Mammary epithelial cell (primary cell): ENCODE measurements at places on chromosomes 6 and 20. TPM values are rescaled to one million over a fixed set of nuclear protein-coding genes. Genes with fewer than 3 reads are reported as not detected.

LTV1 gene
- 11.8 TPM for total RNA-seq

- no peak for DNase-seq
Observed at GRCh38 chr6:157708933-157709332, 114.1 kb upstream of the SNX9 start.

NRN1 gene
- 0.17 TPM for total RNA-seq

DNA sequence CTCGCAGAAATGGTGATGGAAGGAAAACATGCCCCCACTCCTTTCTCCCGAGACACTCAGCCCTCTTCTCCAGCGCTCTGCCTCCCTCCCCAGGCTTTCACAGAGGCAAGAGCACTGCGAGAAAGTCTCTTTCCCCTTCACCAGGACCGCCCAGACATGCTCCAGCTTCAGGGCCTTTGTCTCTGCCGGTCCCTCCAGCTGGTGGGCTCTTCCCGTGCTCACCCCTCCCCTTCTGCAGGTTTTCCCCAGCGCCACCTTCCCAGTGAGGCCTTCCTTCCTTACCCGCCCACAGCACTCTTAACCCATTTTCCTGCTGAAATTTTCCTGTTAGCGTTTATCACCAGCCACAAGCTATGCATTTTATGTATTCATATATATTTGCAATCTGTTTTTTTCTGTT, 86.2 kb downstream of the TFAP2C start:
- DNase-seq: no peak

ZSCAN31 gene
- 3.4 and 3.8 TPM in 2 replicates for total RNA-seq

GRCh38 chr20:8635048-8635572, 433.8 kb upstream of the PLCB4 start:
- no peak for DNase-seq
